NCI-H524 treated with DMSO at 0.1 percent for 48 hours (cell line): ENCODE measurements at places on chromosomes 2 and 18.

DNA sequence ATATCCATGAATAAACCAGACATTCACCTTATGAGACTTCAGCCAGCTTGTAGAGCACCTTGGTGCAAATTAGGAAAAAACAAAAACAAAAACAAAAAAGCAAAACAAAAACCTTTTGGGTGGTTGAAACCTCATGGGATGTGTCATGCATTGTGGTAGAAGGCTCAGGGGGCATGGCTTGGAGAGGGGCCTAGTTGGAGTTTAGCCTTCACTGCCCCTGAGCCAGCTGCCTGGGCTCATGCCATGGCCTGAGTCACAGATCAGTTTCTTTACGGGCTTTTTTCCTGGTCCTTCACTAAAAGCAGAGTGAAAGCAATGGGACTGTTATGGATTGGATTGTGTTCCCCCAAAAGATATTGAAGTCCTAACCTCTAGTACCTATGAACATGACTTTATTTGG, 22.0 kb upstream of the DAPL1 start:
- no peak for DNase-seq

DNA sequence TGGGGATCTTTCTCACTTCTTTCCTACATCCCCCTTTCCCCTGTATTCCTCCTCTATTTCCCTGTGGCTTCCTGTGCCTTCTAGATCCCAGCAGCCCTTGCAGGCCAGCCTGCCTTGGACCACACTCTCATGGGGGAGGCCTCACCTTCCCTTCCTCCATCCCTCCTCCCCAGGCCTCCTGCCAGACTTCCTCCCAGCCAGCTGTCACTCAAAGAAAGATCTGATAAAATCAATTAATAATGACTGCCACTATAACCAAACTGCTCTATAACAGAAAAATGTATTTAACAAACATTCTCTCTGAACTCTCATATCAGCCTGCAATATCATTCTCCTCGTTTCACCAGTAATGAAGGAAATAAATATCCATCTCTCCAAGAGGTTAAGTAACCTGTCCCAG, 144.9 kb upstream of the SIX2 start:
- no peak for DNase-seq

DNA sequence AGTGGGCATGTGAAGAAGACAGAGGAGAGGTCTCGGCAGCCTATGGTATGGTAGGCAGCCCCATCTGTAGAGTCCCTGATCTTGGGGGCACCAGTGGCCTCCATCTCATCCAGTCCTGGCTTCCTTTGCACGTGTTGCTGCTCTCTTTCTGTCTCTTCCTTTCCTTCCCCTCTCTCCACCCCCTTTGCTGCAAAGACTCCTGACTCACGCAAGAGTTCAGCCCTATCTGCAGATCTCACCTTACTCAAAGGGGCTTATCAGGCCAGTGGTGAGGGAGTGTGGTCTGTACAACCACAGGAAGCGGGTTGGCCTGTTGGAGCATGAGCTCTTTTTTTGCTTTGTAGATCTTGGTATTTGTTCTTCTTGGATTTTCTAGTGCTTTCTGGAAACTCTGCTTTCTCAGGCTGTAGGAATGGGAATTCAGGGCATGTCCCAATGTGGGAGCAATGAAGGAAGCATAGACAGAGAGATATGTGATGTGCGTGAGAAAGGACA, 14.6 kb upstream of the NT5DC4 start:
- no peak for DNase-seq

DNA sequence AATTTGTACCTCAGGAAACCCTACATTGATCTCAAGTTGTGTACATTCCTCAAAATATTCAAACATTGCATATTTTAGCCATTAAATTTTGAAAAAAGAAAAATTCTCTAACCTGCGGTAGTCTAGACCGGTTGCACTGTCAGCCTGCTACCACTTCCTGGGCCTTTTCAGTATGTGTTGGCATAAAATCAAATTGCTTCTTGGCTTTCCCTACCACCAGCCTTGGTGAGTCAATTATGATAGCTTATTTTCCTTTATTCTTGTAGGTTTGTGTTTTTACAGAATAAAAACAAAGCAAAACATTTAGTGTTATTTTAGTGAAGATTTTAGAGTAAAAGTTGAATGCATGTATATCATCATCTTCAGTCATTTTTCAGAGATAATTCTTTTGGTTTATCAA, 61.2 kb downstream of the FAM171B start:
- DNase-seq = no peak

GRCh38 chr2:73370348-73370747, 15.3 kb upstream of the ALMS1 start:
- DNase-seq = no peak

GRCh38 chr2:164287056-164287455, 334.2 kb downstream of the GRB14 start:
- peak; percentile 89 for DNase-seq

DNA sequence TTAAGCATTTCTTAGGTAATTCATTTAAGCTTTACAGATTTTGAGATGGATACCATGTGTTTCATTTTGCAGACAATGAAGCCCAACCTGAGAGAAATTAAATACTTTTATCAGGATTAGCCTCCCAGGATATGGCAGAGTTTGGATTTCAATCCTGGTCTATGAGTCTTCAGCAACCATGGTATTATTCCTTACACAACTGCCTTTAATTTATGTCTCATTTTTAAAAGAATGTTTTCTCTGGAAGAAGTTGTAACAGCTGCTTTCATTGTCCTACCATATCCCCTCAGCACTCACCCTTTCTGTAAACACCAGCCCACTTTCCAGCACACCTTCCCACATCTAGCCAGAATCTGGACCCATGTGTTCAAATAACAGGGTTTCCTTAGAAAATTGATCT, 863.7 kb upstream of the VRK2 start:
- no peak for DNase-seq

- DNase-seq = peak; percentile 97
Observed at GRCh38 chr2:205364261-205364660, 318.0 kb upstream of the NRP2 start.

- DNase-seq = no peak
Observed at GRCh38 chr2:225117051-225117716, 74.9 kb upstream of the DOCK10 start.

DNA sequence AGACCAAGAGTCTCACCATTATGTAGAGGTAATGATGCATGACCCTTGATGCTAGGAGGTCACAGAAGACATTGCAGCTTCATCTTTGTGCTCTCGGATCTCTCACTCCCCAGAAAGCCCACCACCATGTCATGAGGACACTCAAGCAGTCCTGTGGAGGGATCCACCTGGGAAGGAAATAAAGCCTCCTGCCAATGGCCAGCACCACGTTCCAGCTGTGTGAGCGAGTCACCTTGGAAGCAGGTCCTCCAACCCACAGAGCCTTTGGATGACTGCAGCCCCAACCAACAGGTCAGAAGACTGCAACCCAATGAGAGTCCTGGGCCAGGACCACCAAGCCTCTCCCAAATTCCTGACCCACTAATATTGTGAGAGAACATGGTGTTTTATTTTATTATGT, 38.4 kb downstream of the CYP26B1 start:
- DNase-seq = no peak
